Pancreas (tissue), 10 donors: ENCODE measurements at places on chromosomes 3 and 15. TPM values are rescaled to one million over a fixed set of nuclear protein-coding genes. Genes with fewer than 3 reads are reported as not detected.

- no peak for DNase-seq
Measured at GRCh38 chr3:169624533-169624972, 39.0 kb downstream of the MECOM start.

DNA sequence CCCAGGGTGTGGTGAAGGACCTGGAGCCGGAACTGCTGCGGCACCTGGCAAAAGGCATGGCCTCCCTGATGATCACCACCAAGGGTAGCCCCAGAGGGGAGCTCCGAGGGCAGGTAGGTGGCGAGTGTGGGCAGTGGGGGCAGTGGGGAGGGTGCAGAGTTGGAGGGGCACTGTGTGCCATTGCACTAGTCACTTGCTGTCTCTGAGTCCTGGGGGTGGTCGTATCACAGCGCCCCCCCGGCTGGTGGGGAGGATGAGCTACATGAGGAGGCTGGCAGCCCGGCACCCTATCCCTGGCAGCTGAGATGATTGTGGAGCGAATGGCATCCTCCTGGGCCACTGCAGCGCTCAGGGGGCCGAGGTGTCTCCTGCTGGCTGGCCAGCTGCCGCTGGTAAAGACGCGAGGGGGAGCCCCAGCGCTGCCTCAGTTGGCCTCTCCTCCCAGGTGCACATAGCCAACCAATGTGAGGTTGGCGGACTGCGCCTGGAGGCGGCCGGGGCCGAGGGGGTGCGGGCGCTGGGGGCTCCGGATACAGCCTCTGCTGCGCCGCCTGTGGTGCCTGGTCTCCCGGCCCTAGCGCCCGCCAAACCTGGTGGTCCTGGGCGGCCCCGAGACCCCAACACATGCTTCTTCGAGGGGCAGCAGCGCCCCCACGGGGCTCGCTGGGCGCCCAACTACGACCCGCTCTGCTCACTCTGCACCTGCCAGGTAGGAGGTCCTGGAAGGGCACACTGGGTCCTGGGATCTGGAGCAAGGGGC, 6.4 kb downstream of the CHRD start:
- no peak for DNase-seq

GRCh38 chr3:192409838-192410683, 317.3 kb downstream of the FGF12 start:
- DNase-seq: no peak

GRCh38 chr3:85007195-85008094, 48.7 kb downstream of the CADM2 start:
- DNase-seq: no peak

GRCh38 chr3:46778101-46778500, 60.4 kb upstream of the PRSS50 start:
- no peak for DNase-seq

The ACTRT3 gene
- 0.29 TPM for total RNA-seq

The ALG1L2 gene
- not detected for total RNA-seq
